ENCODE measurements at places on chromosomes 11 and 22. TPM values are rescaled to one million over a fixed set of nuclear protein-coding genes. Genes with fewer than 3 reads are reported as not detected.

DNA sequence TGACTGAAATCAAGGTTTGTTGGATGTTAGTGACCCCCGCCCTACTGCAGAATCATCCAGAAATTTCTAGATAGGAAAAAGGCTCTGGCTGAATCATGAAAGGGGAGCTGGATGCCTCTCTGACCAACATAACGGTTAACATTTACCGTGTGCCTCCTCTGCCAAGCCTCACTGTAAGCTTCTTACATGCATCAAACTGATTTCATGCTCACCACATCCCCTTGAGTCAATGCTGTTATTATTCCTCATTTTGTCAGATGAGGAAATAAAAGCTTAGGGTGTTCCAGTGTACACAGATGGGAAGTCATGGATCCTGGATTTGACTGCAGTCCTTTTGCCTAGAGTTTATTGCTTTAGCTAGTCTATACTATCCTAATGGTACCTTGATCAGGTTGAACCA lies 5.9 kb upstream of the HMOX1 start:
- no peak for DNase-seq

GRCh38 chr22:24323233-24323632 lies 52.6 kb downstream of the SPECC1L start:
- no peak for DNase-seq

DNA sequence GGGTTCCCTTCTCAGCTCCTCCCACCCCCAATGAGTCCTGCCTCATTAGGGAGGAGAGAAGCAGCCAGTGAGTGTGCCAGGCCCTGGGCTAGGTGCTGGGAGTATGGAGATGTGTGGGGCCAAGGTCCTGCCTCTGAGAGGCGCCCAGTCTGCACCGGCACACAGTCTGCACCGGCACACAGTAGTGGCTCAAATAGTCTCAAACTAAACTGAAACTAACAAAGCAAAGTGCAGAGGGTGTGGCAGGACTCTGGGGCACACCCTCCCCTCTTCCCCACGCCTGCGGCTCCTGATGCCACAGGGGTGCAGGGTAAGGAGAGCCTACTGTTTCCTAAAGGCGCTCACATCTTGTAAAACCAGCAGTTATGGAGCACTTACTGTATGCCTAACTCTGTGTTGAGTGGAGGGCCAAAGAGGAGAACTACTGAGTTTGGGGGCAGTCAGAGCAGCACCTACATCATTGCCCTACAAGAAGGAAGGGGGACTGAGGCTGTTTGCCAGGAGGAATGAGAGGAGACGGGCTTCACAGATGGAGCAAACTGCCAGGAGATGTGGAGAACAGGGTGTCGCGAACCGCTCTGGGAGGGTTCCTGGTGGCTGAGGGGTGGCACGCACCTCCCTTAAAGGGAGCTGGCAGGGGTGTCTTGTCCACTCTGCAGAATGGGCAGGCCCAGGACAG lies 939 bp upstream of the SH3BP1 start:
- DNase-seq = no peak

DNA sequence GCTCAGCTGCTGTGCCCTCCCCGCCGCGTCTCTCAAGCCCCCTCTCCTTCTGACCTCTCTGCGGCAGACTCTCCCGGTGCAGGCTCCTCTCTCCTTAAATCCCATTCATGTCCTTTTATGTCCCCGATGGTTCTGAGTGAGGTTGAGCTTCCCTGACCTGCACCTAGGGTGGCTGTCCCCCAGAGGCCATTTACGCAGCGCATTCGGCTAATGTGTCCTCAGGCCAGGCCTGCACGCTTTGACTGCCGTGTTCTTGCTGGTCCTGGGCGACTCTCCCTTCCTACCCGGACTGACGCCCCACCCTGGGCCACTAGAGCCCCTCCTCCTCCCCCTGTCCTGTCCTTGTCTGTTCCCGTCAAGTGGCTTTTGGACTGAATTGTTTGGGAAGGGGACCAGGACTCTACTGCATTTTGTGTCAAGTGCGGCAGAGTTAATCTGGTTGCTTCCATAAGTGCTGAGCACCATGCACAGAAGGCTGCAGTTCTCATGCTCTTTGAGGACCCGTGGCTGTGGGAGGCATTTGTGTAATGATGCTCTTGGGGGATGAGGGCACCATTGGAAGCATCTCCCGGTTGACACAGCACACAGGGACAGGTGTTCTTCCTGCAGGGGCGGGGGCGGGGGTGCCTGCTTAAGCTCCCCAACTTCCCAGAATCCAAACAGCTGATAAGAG lies 37.1 kb downstream of the IGHMBP2 start:
- no peak for DNase-seq

POU2F3 gene
- 0.57 TPM for total RNA-seq

DNA sequence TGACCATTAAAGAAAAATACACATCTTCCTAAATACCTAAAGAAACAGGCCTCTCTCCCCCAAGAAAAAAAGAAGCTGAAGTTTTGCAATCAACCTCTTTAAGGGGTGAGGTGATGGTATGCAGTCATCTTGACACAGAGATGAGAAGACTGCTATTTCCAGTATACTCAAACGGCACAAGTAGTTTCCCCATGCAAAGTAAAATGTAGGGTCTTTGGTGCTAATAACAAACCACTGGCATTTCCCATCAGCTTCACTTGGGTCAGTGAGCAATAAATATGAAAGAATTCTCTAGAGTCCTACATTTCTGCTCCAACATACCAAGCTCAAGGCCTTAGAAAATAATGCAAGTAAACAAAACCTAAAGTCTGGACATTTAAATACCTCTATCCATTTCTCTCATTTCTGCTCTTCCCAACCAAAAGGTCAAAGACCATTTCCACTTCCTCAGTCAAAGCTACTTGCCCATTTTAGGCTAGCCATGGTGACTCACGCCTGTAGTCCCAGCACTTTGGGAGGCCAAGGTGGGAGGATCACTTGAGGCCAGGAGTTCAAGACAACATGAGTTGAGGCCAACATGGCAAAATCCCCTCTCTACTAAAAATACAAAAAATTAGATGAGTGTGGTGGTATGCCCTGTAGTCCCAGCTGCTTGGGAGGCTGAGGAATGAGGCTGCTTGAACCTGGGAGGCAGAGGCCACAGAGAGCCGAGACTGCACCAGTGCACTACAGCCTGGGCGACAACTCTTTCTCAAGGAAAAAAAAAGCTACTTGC lies 39.5 kb upstream of the CHRNA10 start:
- no peak for DNase-seq

OR2AG2 gene
- 0.17 TPM for total RNA-seq

DNA sequence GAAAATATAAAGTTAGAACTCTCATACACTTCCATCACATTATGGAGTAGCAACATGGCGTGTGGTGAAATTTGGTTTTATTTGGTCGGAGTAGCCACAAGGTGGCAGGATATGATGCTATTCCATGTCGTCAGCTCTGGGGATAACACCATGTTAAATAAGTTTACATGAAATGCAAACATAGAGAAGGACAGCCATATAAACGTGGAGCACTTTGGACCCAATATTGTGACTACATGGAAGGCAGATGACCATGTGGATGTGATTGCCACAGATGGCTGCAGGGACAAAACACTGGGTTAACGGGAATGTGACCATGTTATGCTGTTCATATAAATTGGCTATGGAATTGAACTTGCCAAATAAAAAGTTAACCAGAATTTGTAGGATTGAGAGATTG lies 21.0 kb downstream of the OR5M11 start:
- DNase-seq = no peak

- no peak for DNase-seq
Measured at GRCh38 chr11:5288108-5288905, 13.4 kb downstream of the OR51B4 start.

SMIM35 gene
- total RNA-seq = not detected
